Glutamatergic neuron (in vitro differentiated cells): ENCODE measurements at places on chromosomes 5 and 9.

DNA sequence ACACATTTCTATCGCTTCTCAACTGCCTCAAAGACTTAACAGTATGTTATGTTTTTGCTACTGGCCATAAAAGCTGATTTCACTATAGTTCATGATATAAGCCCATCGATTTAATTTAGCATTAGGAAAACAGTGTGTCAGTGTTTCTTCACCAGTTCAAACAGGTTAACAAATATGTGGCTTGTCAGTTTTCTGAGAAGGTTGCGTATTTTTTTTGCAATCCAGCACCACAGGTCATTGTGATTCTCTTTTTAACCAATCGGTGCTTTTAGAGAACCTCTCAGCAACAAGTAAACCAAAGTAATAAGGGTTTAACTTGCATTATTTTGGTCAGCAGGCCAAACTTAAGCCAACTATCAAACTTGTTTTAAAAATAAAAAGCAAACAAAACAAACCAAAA, 409.6 kb downstream of the NFIB start:
- no peaks in the 10 kb centered on the region for H3K36me3 ChIP-seq
- no peaks in the 10 kb centered on the region for H3K27me3 ChIP-seq
- no peaks in the 10 kb centered on the region for H3K4me1 ChIP-seq
- no peak for DNase-seq

GRCh38 chr5:109199799-109200620, 209.8 kb downstream of the PJA2 start:
- no peaks in the 10 kb centered on the region for H3K36me3 ChIP-seq
- H3K4me3 ChIP-seq = no peak overlapping the region
- H3K4me1 ChIP-seq = no peaks in the 10 kb centered on the region
- H3K27me3 ChIP-seq = no peaks in the 10 kb centered on the region

- H3K4me3 ChIP-seq = peak overlapping the region; percentile 91
- DNase-seq = no peak
- peaks cover 2% of the 10 kb centered on the region for H3K27me3 ChIP-seq
- H3K4me1 ChIP-seq = peaks cover 16% of the 10 kb centered on the region
- H3K36me3 ChIP-seq = no peaks in the 10 kb centered on the region
These were observed 1.0 kb upstream of the NIM1K start for GRCh38 chr5:43190755-43191603.

- peak overlapping the region; percentile 70 for H3K27ac ChIP-seq
- no peaks in the 10 kb centered on the region for H3K36me3 ChIP-seq
- H3K4me1 ChIP-seq = peaks cover 16% of the 10 kb centered on the region
- peaks cover 9% of the 10 kb centered on the region for H3K27me3 ChIP-seq
These were observed 1.2 kb upstream of the CEMIP2 start for GRCh38 chr9:71769175-71770161.

DNA sequence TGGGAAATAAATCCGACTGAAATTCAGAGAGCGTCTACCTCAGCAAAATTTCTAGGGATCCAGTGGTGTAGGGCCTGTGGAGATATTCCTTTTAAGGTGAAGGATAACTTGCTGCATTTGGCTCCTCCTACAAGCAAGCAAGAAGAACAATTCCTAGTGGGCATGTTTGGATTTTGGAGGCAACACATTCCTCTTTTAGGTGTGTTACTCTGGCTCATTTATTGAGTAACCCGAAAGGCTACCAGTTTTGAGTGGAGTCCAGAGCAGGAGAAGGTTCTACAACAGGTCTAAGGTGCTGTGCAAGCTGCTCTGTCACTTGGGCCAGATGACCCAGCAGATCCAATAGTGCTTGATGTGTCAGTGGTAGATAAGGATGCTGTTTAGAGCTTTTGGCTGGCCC, 862.4 kb upstream of the CDH9 start:
- peaks cover 4% of the 10 kb centered on the region for H3K36me3 ChIP-seq
- no peak overlapping the region for H3K27ac ChIP-seq
- no peaks in the 10 kb centered on the region for H3K4me1 ChIP-seq
- no peak overlapping the region for H3K4me3 ChIP-seq

- peaks cover 9% of the 10 kb centered on the region for H3K27me3 ChIP-seq
- H3K27ac ChIP-seq = peak overlapping the region; percentile 19
- peak overlapping the region; percentile 4 for H3K4me3 ChIP-seq
- H3K36me3 ChIP-seq = peaks cover 7% of the 10 kb centered on the region
- no peak for DNase-seq
- H3K4me1 ChIP-seq = peaks cover 47% of the 10 kb centered on the region
These were observed 106.1 kb downstream of the PCSK1 start for GRCh38 chr5:96326902-96327301.

DNA sequence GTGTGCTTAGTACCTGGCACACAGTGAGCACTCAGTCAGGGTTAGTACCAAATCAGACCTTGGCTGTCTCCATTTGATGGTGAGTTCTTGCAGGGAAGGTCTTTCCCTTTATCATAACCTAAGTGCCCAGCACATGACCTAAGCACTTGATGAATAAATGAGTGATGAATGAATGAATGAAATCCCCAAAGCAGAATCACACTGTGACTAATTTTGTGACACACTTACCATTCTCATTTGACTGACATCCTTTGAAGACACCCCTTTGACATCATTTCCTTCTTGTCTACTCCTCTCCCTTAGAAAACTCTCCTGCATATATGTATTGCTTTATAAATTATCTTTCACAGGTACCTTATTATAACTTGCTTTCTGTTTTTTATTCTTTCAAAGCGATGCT, 130.2 kb upstream of the ELL2 start:
- H3K4me1 ChIP-seq = peaks cover 32% of the 10 kb centered on the region
- DNase-seq = no peak
- peak overlapping the region; percentile 1 for H3K27ac ChIP-seq
- H3K27me3 ChIP-seq = peaks cover 2% of the 10 kb centered on the region

- H3K27me3 ChIP-seq = no peaks in the 10 kb centered on the region
- peaks cover 5% of the 10 kb centered on the region for H3K36me3 ChIP-seq
- DNase-seq = no peak
- H3K27ac ChIP-seq = no peak overlapping the region
These were observed 467.3 kb upstream of the CLINT1 start for GRCh38 chr5:158326256-158326655.

DNA sequence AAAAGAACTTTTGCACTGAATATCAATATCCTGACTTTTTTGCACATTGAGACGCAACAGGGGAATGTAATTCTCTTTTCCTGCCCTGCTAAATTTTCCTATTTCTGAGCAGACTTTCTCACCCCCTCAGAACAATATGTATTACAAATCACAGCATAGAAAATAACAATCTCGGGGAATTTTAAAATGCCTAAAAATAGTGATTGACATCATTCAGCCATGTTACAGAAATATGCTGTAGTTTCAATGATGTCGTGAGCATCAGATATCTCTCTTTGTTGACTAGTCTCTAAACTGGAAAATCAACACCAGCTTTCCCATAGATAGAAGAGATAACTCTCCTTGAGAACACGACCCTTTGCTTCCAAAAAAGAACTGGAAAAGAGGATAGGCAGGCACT, 166.7 kb downstream of the ZDHHC21 start:
- H3K36me3 ChIP-seq = no peaks in the 10 kb centered on the region
- no peaks in the 10 kb centered on the region for H3K27me3 ChIP-seq
- no peak overlapping the region for H3K4me3 ChIP-seq
- peaks cover 4% of the 10 kb centered on the region for H3K4me1 ChIP-seq

DNA sequence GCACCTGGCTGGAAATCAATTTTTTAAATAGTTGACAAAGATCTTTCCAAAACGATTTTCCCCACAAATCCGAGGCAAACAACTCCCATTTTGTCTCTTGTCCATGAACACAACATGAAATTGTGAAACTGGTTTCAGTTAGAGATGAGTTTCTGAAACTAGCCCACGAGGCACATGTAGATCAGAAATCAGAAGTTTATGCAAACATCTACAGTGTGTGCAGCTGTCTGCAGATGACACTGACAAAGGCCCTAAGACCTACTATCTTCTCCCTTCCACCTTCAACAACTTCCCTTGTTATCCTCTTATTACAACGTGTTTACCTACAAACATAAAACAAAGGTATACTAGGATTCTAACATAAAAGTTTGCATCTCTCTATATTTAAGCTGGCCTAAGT, 183.3 kb downstream of the DIRAS2 start:
- peaks cover 4% of the 10 kb centered on the region for H3K36me3 ChIP-seq
- no peaks in the 10 kb centered on the region for H3K4me1 ChIP-seq
- H3K27me3 ChIP-seq = peaks cover 4% of the 10 kb centered on the region
- no peak for DNase-seq

- no peaks in the 10 kb centered on the region for H3K36me3 ChIP-seq
- H3K4me1 ChIP-seq = peaks cover 17% of the 10 kb centered on the region
- no peak overlapping the region for H3K27ac ChIP-seq
- H3K27me3 ChIP-seq = peaks cover 3% of the 10 kb centered on the region
These were observed 619.6 kb upstream of the ADAMTS16 start for GRCh38 chr5:4520559-4520958.

- H3K4me3 ChIP-seq = no peak overlapping the region
- no peaks in the 10 kb centered on the region for H3K4me1 ChIP-seq
- H3K36me3 ChIP-seq = no peaks in the 10 kb centered on the region
- H3K27me3 ChIP-seq = peaks cover 4% of the 10 kb centered on the region
- H3K27ac ChIP-seq = no peak overlapping the region
These were observed 65.3 kb upstream of the MYO10 start for GRCh38 chr5:17001428-17001827.

- no peak for DNase-seq
- no peaks in the 10 kb centered on the region for H3K27me3 ChIP-seq
- H3K4me1 ChIP-seq = peaks cover 2% of the 10 kb centered on the region
- H3K27ac ChIP-seq = no peak overlapping the region
- H3K36me3 ChIP-seq = no peaks in the 10 kb centered on the region
- H3K4me3 ChIP-seq = no peak overlapping the region
These were observed 776.0 kb upstream of the ACO1 start for GRCh38 chr9:31608416-31608815.

DNA sequence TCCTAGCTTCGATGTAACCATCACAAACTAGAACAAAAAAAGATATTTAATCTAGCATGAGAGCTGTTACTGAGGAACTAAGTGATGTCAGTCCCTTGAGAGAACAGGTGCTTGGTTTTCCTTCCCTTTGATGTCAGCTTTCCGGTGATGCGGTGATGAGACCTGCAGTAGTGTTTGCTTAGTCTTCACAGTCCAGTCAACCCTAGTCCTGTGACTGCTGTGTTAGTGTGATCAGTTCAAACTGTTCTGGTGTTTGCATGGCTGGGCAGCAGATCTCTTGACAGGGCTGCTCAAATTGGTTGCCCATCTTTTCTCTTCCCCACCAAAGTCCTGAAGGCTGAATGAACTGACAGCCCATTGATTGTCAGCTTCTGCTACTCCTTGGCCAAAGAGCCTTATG, 608.6 kb upstream of the DAB2 start:
- no peak overlapping the region for H3K27ac ChIP-seq
- no peaks in the 10 kb centered on the region for H3K4me1 ChIP-seq
- no peak for DNase-seq

DNA sequence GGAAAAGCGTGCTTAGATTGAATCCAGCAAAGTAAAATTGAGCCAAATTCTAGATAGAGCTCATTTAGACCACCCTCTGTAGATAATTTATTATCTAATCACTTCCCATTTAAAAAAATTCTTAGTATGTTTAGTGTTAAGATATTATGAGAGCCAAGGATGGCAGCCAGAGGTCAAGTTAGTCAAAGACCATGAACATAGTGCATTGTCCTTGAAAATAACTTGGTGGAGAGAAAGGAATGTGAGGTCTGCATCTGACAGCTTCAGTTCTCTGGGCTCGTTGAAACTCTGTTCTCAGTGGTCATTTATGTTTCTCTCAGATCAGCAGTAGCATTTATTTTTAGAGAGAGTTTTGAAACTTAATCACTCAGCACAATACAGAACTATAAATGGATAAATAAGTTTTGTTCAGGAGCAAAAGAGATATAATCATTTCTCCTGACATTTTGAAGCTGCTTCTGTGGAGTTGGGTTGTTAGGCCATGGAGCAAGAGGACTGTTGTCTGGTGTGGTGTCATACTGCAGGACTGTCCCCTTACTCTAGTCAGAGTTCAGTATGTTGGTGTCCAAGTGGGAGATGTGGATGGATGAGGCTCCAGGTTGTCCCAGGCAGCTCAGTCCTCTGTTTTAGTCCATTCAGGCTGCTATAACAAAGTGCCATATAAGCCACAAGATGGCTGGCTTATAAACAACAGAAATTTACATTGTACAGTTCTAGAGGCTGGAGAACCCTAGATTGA, 337.7 kb downstream of the FBXL7 start:
- DNase-seq = no peak
- H3K27ac ChIP-seq = no peak overlapping the region
- no peaks in the 10 kb centered on the region for H3K27me3 ChIP-seq
- peaks cover 4% of the 10 kb centered on the region for H3K4me1 ChIP-seq
- H3K36me3 ChIP-seq = peaks cover 10% of the 10 kb centered on the region

DNA sequence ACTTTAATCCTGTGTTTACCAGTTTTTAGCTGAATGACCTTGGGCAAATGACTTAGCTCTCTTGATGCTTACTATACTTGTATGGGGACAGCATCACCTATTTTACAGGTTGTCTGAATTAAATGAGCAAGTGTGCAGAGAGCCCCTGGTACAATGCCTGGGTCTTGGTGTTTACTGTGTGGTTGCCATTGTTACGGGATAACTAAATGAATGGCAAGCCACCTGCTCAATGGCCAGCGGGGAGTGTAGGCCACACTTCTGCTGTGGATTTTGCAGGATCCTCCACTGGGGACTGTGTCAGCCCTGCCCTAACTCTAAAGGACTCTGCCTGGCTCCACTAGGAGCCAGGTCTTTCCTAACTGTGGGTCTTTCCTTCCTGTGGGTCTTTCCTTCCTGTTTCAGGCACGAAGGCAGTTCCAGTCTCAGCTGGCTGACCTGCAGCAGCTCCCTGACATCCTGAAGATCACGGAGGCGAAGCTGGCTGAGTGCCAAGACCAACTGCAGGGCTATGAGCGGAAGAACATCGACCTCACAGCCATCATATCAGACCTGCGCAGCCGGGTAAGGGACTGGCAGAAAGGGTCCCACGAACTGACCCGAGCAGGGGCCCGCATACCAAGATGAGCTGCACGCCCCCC, 10.3 kb upstream of the GLE1 start:
- no peak overlapping the region for H3K27ac ChIP-seq
- no peak overlapping the region for H3K4me3 ChIP-seq
- no peaks in the 10 kb centered on the region for H3K4me1 ChIP-seq
- peaks cover 4% of the 10 kb centered on the region for H3K27me3 ChIP-seq
- no peak for DNase-seq
- no peaks in the 10 kb centered on the region for H3K36me3 ChIP-seq

- H3K36me3 ChIP-seq = peaks cover 5% of the 10 kb centered on the region
- no peak overlapping the region for H3K4me3 ChIP-seq
- peaks cover 20% of the 10 kb centered on the region for H3K4me1 ChIP-seq
- peak overlapping the region; percentile 9 for H3K27ac ChIP-seq
- DNase-seq = no peak
These were observed 89.0 kb downstream of the PLPP1 start for GRCh38 chr5:55445791-55446190.

DNA sequence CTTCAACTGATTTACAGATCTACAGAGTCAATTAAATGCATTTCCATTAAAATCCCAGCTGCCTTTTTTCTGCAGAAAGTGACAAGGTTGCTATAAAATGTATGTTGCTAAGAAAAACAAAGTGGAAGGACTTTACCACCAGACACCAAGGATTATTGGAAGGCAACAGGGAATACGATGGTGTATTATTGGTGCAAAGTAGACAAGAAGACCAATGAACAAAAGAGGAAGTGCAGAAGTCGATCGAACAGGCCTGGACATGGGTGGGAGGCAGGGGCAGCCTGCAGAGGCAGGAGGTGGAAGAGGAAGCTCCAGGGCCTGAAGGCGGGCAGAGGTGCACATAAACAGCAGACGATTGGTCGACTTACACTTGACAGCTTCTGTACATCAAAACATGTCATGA, 10.6 kb upstream of the SLC6A19 start:
- no peak overlapping the region for H3K27ac ChIP-seq
- no peaks in the 10 kb centered on the region for H3K36me3 ChIP-seq
- no peak overlapping the region for H3K4me3 ChIP-seq
- H3K4me1 ChIP-seq = no peaks in the 10 kb centered on the region
- H3K27me3 ChIP-seq = peaks cover 5% of the 10 kb centered on the region

GRCh38 chr9:95506678-95507463, 9.9 kb downstream of the PTCH1 start:
- peak overlapping the region; percentile 100 for H3K4me3 ChIP-seq
- peaks cover 25% of the 10 kb centered on the region for H3K4me1 ChIP-seq
- peak; percentile 59 for DNase-seq
- H3K27me3 ChIP-seq = peaks cover 28% of the 10 kb centered on the region
